ENCODE measurements at places on chromosomes 2 and 18.

- no peak for DNase-seq
These were observed 119.2 kb downstream of the SNTG2 start for GRCh38 chr2:1069847-1070246.

DNA sequence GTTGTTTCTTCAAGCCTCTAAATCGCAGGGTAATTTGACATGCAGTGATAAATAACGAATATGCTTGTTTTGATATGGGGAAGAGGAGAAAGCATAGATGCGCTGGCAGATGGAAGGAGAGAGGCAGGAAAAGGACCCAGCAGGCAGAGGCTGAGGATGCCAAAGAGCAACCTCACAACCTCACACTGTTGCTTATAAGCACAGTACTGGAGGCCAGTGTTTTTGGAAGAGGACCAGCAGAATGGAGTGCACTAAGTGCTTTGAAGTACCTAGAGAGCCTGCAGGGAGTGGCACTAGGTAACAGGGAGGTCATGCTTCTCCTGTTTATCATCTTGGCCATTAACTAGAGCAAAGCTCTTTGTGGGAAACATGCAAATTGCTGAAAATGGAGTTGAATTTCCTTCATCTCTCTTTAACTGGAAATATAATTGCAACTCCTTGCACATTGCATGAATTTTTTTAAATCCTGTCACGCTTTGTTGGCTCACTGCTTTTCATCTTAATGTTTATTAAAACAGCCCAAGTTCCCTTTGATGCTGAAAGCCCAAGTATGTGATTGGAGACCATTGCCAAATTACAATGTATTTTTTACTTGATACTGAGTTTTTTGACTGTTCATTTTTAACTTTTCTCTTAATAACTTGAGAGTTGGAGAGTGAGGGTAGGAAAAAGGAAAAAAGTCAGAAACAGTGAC is 236.4 kb downstream of the LRRTM1 start:
- DNase-seq, result no peak

- no peak for DNase-seq
These were observed 15.9 kb downstream of the TRIB2 start for GRCh38 chr2:12732651-12733050.

DNA sequence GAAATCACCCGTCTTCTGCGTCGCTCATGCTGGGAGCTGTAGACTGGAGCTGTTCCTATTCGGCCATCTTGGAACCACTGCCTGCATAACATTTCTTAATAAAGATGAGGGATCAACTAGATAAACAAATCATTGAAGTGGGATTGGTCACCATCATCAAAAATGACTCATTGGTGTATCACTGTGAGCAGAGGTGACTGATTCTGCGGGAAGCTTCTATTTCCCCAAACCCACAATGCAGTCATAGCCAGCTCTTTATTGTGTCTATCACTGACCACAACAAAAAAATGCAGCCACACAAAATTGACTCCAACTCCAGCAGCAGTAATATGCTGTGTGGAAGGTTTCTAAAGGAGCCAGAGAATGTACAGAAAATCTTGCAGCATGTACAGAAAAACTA is 630.7 kb upstream of the HS6ST1 start:
- DNase-seq, result no peak

DNA sequence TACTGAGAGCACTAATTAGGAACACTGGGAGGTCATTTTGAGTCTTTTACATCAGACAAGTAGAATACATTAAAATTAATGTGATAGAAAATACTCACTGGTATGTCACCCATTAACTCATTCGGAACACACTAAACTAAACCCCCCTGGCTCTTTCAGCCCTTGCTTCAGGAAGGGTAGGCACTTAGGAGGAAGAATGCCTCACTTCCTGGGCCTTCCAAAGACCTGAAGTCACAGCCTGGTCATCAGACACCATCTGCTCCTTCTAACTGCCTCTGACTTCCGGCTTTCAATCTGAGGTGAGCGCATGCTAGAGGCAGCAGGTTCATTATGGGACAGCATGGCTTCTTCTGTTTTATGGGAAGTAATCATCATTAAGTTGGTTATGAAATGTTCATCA is 451.4 kb downstream of the PID1 start:
- DNase-seq, result no peak

DNA sequence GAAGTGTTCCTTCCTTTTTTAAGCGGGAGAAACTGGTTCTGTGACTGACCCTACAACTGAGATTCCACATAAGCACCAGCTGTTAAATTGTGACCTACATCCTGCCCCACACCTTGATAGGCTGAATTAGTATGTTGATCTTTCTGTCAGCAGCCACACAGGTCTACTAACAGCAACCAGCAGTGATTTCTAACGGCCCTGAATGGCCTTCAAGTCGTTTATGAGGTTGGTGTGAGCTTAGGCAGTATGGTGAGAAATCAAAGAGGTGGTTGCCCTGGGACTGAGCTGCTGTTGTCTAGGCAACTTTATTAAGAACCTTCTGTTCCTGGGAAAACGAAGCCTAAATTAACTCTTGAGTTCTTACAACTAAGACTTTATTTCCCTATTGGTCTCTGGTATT is 197.2 kb upstream of the FSHR start:
- DNase-seq, result no peak

- DNase-seq, result no peak
These were observed 40.7 kb downstream of the RHOB start for GRCh38 chr2:20487392-20488174.

- DNase-seq, result no peak
These were observed 10.5 kb upstream of the LYPD1 start for GRCh38 chr2:132680544-132680943.

DNA sequence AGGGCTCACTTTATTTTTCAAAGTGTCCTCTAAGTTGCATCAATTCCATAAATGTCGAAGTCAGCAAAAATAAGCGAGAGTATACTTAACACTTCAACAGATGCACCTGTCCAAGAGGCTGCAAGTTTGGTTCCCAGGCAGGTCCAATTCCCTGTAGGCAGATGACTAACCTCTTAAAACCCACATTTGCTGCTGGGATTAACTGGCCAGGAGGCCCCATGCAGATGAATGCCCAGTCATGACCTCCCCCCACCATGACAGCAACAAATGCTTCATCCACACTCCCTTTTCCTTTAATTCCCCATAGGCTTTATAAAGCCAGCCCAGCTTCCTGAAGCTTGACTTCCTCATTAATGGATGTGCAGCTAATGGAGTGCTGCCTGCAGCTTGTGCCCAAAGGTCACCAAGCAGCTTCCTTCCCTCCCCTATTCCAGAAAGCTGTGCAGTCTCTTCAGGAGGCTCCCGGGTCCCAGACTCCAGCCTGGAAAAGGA is 35.7 kb downstream of the REEP1 start:
- peak; percentile 19 for DNase-seq

DNA sequence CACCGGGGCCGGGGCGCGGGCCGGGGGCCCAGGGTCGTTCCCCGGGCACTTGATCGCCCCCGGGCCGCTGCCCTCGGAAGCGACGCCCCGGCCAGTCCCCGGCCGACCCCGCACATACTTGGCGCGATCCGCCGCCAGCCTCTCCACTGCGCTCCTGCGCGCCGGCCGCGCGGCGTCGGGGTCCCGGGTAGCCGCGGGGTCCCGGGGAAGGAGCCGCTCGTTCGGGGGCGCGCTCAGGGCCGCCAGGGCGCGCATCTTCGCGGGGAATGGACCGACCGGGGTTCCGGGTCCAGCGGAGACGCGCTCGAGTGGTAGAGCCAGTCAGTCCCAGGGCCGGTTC is 204 bp downstream of the FAM110C start:
- no peak for DNase-seq

DNA sequence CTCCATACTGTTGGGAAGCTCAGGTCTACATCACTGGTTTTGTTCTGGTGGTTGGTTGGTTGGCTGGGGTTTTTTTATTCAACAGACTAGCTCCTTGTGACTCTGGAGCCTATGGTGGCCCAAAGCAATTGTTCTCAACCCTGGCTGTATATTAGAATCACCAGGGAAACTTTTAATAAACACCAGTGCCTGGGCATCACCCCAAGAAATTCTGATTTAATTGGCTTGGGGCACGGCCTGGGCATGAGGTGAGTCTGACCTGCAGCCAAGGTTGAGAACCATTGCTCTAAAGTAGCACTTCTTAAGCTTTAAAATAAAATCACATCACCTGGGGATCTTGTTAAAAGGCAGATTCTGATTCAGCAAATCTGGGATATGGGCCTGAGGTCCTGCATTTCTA is 184.1 kb downstream of the C1D start:
- DNase-seq, result no peak

DNA sequence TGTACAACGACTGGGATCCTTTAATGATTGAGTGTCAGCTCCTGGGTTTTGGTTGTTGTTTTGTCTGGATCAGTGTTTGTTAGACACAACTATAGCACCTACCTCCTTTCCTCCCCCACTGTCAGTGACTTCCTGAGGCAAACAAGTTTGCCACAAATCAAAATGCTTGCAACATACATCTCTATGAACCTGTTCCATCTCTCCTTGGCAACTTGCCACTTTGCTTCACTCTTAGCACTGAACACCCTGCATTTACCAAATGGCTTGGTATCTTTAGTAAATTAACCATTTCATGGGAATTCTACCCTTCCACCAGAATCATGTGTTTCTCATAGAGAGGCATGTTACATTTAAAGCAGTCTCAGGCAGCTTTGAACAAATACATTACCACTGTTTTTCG is 301.1 kb upstream of the TANK start:
- DNase-seq, result no peak

DNA sequence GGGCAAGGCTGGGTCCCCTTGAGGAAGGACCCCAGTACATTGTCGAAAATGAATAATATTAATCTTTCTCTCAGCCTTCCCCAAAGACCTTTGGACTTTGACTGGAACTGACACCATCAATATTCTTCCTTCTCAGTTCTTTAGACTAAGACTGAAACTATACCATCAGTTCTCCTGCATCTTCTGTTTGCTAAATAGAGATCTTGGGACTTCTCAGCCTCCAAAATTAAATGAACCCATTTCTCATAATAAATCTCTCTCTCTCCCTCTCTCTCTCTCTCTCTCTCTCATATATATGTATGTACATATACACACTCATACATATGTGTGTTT is 39.7 kb upstream of the VRK2 start:
- DNase-seq, result no peak

- DNase-seq, result no peak
These were observed 38.3 kb upstream of the ST3GAL5 start for GRCh38 chr2:85926931-85927661.

DNA sequence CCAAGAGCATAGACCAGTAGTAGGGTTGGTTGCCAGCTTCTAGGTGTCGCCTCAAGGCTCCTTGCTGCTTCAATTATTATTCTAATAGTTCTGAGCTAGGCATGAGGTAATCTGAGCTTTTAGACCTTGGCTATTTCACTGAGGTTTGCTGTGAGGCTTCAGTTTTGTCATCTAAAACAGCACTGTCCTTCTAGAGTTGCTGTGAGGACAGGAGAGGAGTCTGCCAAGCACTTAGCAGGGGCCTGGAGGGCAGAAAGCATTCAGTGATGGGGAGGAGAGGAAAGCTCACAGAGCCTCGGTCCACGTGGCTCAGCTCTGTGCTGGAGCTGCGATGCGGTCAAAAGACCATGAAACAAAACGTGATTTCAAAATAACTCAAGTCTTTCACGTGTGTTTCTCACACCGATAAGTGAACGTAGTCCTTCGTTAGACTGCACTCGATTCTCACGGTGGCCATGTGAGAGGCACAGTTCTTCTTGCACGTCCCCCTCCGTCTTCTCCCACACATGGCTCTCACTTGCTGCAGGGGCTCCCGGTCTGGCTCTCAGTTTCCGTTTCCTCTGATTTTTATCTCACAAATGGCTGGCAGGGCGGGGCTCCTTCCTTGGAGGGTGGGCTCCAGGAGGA is 113.7 kb downstream of the B3GNT2 start:
- peak; percentile 80 for DNase-seq

DNA sequence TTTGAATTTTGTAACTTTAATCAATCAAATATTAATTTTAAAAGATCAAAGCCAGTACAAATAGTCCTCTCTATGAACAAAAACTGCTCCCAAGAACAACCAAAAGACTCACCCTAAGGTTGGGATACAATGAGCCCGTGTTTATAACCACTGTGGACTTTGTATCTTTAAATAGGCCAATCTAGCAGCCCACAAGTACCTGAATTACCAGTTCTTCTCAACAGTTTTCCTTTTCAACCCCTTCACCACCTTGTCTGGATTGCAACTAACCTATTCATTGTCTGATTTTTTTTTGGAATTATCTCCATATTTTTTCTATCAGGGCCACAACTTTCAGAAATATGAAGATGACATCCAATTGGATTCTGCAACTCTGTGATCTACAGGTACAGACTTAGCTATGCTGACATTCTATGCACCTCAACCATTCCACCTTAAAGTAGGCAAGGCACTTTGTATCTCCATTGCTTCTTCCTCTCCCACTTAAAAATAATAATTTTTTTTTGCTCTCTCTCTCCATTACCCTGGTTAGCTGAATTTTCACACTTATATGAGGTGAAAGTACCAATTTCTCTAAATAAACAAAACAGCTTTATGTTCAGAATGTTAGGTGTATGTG is 81.9 kb upstream of the MAPRE2 start:
- no peak for DNase-seq

DNA sequence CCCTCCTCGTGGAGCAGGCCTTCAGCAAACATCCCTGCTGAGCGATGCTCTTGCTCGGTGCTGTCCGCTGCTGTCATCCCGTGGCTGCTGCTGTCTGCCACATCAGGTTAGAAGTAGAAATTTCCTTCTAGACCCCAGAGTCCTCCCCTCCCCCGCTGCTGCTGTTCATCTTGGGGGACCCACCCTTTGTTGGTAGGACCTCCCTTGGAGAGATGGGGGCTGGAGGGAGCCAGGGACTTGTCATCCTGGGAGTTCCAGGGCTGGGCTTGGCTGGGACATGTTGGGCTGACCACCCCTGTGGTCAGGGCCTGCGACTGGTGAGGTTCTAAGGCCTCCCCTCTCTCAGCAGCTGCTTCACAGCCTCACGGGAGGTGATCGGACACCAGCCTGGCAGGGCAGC is 122.4 kb downstream of the PRKCE start:
- no peak for DNase-seq

- DNase-seq, result no peak
These were observed 225.9 kb upstream of the CHST9 start for GRCh38 chr18:27411013-27411412.

GRCh38 chr2:74314107-74314506 is 29.1 kb downstream of the SLC4A5 start:
- no peak for DNase-seq

DNA sequence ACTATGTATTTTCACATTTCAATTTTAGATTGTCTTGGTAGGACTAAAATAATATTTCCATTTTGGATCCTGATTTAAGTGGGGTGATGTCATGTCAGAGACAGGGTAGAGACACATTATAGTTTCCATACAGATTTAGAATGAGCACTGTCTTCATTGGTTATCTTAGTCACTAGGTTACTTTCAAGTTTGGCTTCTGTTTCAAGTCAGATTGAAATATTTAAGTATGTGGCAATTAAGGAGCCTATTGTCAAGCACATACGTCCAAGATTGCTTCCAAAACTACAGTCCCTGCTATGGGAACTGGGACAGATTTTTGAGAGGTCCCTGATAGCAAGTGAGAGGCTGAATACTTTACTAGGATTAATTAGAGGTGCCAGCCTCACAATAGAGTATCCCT is 89.2 kb upstream of the FAM117B start:
- DNase-seq, result no peak
